ENCODE measurements at places on chromosomes 12 and 14.

DNA sequence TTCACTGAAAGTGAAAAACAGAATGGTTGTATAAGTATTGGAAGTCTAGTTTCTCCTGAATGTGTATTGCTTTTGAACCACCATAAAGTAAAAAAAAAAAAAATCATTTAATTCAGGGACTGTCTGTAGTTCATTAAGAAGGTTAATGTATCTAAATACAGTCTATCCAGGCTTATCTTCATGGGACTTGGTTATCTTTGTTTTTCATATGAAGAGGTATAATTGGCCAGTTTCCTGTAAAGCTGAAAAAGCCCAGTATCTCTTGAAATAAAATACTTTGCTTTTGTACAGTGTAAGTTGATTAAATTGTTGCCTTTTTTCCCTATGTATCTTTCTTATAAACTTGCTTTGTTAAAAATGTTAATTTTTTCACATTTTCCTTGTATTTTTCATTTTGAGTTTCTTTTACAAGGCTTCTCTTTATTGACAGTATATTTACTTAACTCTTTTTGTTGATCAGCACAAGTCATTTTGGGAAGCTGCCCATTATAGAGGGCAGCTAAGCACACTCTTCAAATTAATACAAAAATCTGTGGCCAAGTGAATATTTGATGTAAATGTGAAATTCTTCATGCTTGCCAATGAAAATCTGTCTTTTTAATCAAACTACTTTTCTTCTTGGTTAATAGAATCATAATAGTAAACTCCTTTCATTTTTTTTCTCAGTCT, 156.0 kb downstream of the TMTC3 start:
- no peak for DNase-seq

DNA sequence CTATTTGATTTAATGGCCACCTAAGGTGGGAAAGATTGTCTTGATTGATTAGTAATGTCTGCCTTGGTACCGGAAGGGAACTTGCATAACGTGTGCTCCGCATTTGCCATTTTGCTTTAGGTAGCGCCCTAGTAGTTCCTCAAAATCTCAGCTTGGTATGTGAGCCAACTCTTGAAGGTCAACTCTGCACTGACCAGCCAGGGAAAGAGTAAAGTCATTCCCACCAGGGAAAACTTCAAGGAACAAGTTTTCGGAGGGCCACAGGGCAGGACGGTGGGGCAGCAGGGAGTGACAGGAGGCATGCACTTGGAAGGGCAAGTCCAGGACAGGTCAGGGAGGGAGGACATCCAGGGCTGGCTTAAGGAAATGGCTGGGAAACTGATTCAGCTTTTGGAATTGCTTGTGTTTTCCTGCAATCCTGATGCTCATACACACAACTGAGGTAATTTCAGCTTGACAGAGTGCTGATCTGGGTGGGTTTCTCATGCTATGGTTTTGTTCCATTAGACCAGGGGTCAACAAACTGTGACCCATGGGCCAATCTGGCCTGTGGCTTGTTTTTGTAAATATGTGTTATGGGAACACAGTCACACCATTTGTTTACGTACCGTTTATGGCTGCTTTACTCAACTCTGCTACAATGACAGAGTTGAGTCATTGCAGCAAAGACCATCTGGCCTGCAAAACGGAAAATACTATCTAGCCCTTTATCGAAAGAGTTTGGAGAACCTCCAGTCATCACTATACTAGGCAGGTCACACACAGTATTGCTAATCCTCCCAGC, 184.5 kb downstream of the RBM19 start:
- DNase-seq, result no peak

DNA sequence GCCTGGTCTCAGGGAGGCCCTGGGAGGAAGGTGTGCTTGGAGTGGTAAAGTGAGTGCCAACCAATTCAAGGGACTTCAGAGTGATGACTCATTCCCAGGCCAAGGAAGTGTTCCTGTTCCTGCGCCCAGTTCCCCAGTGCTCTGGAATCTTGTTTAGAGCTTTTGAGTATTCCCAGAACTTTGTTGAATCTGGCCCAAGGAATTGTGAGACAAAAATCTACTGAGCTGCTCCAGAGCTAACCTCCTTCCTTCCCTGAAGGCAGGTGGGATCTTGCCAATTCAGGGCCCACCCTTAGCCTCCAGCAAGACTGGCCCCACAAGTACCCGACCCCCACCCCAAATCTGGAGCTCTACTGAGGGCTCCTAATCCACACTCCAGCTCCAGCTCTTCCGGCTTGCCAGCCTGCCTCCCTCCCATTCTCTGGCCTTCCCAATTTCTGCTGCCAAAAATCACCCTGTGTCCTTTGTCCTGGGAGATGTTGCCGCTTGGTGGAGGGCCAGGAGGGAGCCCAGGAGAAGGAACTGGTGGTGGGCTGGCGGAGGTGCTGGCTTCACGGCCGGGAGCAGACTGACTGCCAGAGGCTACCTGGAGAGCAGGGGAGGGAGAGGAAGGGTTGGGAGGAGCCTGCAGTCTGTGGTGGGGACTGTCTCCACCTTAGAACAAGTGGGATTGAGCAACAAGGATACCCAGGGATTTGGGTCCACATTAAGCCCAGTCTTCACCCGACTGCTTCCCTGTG, 2.0 kb upstream of the ATN1 start:
- no peak for DNase-seq

GRCh38 chr12:77932216-77932615, 101.5 kb downstream of the NAV3 start:
- no peak for DNase-seq

GRCh38 chr12:52946334-52946733, 2.6 kb upstream of the KRT18 start:
- no peak for DNase-seq

GRCh38 chr12:111267144-111267543, 101.8 kb downstream of the PHETA1 start:
- no peak for DNase-seq

- DNase-seq, result no peak
These were observed 4.0 kb upstream of the YEATS4 start for GRCh38 chr12:69355363-69356028.

- DNase-seq, result peak; percentile 52
These were observed 15.0 kb upstream of the ORAI1 start for GRCh38 chr12:121611306-121611705.

- DNase-seq, result no peak
These were observed 311.6 kb upstream of the DIO3 start for GRCh38 chr14:101249676-101250036.

GRCh38 chr12:111842556-111843396, 748 bp downstream of the MAPKAPK5 start:
- DNase-seq, result peak; percentile 26

DNA sequence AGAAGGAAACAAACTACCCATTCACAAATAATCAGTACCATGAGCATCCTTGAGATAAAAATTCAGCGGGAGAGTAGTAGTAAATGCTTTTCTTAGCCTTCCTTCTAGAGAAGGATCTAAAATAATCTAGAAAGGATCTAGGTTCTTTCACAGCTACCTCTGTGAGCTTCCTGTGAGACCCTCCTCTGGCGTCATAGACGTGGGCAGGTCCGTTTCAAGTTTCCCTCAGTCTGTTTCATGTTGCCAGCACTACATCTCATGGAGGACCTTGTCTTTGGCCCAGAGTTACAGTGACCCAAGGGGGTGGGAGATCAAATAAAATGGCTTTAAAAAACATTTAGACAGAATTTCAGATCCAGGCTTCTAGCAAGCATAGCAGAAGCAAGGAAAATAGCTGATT, 13.6 kb downstream of the DAAM1 start:
- DNase-seq, result no peak

- DNase-seq, result no peak
These were observed 261.9 kb downstream of the TMEM132D start for GRCh38 chr12:129641926-129642325.

GRCh38 chr14:75969126-75969525, 12.7 kb downstream of the TGFB3 start:
- DNase-seq, result no peak

GRCh38 chr14:102901633-102902032, 20.8 kb upstream of the AMN start:
- no peak for DNase-seq

DNA sequence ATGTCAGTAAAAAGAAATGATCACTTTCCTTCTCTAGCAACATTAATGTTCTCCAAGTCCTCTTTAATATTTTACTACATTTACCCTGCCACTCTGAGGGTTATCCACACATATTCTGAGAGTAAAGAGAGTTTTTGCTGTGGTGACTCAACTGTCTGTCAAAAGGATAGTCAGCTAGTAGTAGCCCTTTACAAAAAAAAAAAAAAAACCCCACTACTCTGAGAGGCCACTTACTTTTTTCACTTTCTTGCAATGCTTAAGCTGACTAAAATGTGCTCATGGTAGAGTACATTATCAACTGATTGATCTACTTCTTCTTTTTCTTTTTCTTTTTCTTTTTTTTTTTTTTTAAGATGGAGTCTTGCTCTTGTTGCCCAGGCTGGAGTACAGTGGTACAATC, 27.6 kb upstream of the PPM1A start:
- DNase-seq, result no peak

DNA sequence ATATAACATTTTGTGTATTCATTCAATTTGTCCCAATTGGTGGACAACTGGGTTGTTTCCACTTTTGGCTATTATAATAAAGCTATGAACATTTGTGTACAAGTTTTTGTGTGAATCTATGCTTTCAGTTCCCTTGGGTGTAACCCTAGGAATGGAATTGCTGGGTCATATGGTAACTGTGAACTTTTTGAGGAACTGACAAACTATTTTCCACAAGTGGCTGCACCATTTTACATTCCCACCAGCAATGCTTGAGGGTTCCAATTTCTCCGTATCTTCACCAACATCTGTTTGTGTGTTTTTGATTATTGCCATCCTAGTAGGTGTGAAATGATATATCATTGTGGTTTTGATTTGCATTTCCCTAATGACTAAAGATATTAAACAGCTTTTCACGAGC, 13.0 kb downstream of the LPCAT3 start:
- no peak for DNase-seq

DNA sequence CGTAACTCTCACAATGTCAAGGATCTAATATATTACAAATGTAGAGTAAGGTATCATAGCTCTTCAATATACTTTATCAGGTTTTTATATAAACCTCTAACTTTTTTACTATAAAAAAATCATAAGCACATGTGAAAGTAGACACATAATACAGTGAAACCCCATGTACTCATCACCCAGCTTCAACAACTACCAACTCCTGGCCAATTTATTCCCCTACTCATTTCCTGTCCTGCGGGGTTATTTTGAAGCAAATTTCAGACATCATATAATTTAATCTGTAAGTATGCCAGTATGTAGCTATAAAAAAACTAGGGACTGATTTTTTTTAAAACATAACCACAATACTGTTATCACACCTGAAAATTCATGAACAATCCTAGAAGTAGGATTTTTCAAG, 47.7 kb downstream of the NOPCHAP1 start:
- DNase-seq, result no peak

- no peak for DNase-seq
These were observed 7.5 kb downstream of the PRICKLE1 start for GRCh38 chr12:42582050-42582449.

- peak; percentile 90 for DNase-seq
These were observed 473.0 kb downstream of the DPF3 start for GRCh38 chr14:72420749-72421474.

DNA sequence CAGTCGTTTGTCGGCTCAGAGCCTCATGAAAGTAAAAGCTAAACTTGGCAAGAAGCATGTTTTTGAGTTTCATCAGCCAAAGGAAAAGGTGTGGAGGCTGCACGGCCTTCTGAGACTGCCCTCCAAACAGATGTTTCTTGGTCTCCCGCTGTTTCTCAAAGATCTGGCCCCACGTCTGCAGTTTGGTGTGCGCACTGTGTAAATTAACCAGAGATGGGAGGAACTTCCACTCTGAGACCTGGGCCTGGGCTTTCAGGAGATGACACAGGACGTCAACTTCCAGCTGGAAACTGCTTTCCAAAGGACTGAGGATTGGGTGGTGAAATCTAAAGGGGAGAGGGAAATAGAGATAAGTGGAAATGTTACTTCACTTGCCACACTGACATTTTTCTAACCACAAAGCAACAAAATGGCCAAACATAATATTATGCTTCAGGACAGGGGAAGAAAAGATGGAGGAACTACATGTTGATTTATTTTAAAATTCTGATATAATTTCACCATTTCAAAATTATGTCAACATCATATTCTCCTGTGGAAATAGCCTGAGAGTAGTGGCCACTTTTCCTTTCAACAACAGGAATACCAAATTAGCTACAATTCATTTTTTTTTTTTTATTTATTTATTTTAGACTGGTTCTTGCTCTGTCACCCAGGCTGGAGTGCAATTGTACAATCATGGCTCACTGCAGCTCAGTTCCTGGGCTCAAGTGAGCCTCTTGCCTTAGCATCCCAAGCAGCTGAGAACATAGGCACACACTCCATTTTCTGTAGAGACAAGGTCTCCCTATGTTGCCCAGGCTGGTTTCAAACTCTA, 27.6 kb downstream of the KICS2 start:
- DNase-seq, result no peak

DNA sequence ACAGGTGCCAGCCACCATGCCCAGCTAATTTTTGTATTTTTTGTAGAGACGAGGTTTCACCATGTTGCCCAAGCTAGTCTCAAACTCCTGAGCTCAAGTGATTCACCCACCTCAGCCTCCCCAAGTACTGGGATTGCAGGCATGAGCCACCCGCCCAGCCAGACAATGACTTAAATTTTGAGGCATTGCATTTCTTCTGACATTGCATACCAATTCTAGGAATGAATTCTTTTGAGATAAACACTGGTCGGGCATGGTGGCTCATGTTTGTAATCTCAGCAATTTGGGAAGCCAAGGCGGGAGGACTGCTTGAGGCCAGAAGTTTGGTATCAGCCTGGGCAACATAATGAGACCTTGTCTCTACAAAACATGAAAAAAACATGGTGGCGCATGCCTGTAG, 2.5 kb upstream of the CELA1 start:
- DNase-seq, result no peak

- DNase-seq, result no peak
These were observed 422.5 kb downstream of the NRXN3 start for GRCh38 chr14:78592616-78593219.

DNA sequence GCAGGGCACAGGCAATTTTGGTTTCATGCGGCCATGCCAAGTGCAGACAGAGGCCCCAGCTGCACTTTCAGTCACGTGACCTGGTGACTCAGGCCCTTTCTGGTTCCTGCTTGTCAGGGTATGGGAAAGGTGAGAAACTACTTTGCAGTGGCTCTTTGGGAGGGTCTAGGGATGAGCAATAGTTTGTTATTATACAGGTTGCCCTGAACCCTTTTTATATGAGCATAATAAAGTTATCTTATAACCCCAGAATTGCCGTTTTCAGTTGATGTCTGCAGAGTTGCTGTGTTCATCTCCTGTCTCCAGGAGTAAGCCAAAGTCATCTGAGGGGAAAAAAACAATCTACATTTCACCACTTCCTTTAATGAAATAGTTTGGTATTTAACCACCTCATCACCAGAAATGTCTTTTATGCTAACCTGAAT, 30.9 kb upstream of the EMP1 start:
- DNase-seq, result peak; percentile 87

- DNase-seq, result no peak
These were observed 6.4 kb upstream of the PTMS start for GRCh38 chr12:6759741-6760140.

GRCh38 chr14:101478796-101479410, 82.4 kb upstream of the DIO3 start:
- DNase-seq, result no peak

DNA sequence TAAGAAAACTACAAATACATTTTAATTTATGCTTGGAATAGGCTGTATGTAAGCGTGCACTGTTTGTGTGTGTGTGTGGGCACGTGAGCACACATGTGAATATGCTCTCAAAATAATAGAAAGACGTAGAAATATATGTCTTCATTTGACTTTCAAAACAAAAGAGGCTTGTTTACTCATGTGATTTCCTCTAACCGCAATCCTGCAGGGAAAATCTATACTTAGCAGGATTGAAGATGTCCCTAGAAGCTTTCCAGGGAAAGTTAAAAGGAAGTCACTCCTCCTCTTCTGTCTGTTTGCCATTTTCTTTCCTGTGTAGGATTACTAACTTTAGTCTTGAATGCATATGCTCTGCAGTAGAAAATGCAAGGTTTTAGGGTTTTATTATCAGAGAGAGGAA, 404.7 kb downstream of the MDGA2 start:
- no peak for DNase-seq
